ENCODE measurements at places on chromosomes 16 and 17. TPM values are rescaled to one million over a fixed set of nuclear protein-coding genes. Genes with fewer than 3 reads are reported as not detected.
A peak's percentile ranks its signal among the peaks of the same experiment; 100 is the strongest.

The HOXB2 gene
- 2.0 TPM for total RNA-seq

DNA sequence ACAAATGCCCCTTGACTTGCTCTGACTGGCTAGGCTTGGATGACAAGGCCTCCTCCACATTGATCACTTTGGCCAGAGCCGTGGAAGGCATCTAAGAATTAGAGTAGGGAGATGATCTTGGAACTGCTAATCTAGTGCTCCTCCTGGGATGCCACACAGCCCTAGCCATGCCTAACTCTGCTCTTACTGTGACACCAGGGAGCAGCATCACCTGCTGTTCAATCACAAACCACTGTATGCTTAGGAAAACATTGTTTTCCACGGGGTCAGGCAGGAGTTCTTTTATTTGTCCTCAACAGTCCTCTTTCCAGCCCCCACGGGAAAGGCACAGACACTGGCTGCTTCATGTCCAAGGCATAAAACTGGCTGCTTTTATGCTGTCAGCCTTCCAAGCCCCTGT is 46.3 kb downstream of the C16orf78 start:
- DNase-seq = no peak

DNA sequence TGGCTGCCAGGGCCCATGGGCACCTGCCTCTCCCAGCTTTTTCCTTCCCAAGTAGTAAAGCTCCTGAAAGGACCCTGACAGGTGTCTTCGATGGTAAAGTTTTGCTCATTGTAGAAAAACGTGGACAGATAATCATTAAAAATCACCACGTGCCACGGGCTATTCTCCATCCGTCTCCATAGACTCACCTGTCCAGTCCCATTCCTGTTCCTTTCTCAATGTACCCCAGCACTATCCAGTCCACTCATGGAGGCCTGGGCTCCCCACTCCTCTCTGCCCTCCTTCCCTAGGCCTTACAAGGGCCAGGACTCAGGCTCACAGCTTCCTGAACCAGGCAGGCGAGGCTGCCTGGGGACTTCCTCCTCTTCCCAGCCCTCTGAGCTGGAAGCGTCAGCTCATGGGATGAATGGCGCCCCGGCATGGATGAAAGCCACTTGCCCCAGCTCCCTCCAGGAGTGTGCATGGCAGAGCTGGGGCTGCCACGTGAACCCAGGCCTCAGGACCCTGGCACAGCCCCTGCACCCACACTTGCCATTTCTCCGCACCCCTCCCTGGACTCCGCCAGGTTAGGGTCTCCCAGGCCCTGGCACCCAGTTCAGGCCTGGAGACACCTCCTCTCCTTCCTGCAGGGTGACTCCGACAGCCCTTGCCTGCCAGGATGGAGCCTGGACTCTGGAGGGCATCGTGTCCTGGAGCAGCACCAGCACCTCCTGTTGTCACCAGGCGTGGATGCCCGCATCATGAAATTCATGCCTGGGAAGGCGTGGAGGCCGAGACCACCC is 8.8 kb downstream of the CTRB1 start:
- DNase-seq = no peak

The WSCD1 gene
- 0.15 TPM for total RNA-seq

The CTRB2 gene
- total RNA-seq = 10.0 TPM

GRCh38 chr17:82281502-82282238 is 8.2 kb upstream of the CSNK1D start:
- peak; percentile 66 for DNase-seq

GRCh38 chr17:20059728-20060188 is 50.6 kb downstream of the SPECC1 start:
- DNase-seq = no peak

- DNase-seq = no peak
Observed at GRCh38 chr17:55411463-55411855, 10.2 kb downstream of the MMD start.

DNA sequence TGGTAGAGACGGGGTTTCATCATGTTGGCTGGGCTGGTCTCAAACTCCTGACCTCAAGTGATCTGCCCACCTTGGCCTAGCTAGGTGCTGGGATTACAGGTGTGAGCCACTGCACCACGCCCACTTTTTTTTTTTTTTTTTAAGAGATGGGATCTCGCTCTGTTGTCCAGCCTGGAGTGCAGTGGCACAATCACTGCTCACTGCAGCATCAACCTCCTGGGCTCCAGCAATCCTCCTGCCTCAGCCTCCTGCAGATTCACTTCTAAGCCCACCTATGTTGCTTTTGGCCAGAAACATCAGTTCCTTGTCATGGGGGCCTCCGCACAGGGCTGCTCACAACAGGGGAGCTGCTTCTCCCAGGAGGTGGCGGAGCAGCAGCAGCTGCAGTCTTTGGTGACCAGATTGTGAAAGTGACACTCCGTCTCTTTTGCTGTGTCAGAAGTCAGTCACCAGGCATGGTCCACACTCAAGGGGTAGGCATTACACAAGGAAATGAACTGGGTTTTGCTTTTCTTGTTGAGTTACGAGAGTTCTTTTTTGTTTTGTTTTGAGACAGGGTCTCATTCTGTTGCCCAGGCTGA is 4.5 kb upstream of the NME4 start:
- DNase-seq = no peak

The TPSAB1 gene
- total RNA-seq = 0.25 TPM

DNA sequence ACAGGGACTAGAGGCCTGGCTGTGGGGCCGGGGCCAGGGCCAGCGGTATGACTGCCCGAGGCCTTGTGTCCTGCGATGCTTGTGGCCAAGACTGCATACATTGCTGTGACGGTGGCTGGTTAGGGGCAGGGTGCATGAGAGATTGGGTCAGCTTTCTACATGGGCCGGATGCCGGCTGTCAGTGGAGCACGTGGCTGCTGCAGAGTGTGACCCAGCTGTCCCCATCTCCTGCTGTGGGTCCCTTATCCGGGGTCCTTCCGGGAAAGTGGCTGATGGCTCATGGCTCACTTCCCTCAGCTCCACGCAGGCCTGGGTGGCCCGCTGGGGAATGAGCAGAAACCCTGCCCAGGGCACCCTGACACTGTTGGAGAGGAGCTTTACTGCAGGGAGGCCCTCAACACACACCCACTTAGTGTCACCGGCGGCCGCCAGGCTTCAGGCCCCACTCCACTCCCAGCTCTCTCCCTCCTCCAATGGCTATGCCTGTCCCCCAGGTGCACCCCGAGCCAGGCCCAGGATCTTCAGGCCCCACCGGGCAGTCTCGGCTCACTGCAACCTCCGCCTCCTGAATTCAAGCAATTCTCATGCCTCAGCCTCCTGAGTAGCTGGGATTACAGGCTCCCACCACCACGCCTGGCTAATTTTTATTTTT is 808 bp upstream of the RGS11 start:
- DNase-seq = no peak

DNA sequence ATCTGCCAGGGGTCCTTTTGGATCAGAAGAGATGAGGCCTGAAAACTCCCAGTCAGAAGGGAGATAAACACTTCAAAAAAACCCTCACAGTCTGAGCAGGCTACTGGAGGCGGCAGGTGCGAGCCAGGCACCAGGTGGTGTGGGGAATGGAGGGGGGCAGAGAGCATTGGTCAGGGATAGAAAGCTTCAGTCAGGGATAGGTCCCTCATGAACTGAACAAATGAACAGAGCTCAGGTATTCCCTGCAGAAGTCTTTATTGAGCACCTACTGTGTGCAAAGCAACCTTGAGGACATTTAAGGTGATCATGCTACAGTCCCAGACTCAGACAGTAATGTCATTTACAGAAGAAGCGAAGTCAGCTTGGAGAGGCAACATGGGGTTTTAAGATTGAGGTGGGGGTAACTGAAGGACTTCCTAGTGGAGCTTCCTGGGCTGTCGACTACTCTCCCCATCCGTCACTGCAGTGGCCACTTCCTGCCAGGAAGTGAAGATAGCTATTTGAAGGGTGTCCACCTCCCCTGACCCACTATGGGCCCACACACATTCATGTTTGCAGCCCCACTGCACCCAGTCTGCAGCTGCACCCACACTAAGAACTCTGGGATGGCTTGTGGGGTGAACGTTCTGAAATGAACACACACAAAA is 3.2 kb downstream of the KIFC3 start:
- no peak for DNase-seq

- DNase-seq = peak; percentile 50
Observed at GRCh38 chr16:12819126-12820117, 15.7 kb upstream of the CPPED1 start.

DNA sequence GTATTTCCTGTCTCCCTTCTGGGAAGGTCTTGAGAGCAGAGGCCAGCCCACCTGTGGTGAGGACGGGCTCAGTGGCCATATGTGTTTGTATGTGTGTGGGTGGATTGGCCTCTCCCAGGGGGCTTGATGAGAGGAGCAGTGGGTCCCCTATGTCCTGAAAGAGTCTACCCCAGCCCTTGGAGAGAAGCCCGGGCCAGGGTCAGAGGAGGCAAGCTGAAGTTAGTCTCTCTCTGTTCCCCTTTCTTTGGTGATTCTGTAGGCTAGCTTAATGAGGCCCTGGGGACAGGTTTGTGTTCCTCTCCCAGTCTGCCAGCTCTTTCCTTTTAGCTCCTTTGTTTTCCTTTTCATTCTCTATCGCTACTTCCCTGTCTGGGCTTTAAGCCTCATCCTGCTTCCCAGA is 23.8 kb upstream of the NFATC3 start:
- DNase-seq = no peak

The HS3ST3A1 gene
- not detected for total RNA-seq

The SDK2 gene
- total RNA-seq = 0.10 TPM

DNA sequence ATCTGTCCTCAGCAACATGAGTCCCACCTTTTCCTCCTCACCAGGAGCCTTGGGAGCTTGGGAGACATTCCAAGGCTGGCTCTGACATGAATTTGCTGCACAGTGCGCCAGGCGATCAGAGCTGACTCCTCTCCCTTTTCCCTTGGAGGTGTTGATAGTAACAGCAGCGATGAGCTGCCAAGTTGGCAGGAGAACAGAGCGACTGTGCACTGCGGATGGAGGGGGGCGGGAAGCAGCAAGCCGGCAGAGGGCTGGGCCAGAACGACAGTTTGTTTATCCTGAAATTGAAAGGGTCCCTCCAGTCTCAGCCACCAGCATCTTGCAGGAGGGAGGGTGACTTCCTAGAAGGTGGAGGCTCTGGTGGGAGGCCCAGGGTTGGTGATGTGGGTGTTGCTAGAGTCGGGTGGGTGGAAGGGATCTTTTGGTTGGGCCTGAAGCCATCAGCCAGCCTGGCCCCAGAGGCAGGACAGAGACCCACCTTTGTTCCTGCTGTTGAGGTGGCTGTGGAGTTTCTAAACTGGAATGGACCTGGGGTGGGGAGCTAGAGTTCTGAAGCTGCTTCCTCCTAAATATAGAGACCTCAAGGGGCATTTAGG is 22.5 kb upstream of the DYNLL2 start:
- no peak for DNase-seq

- DNase-seq = no peak
Observed at GRCh38 chr17:38881600-38882191, 11.8 kb downstream of the LASP1 start.

The SHISA9 gene
- total RNA-seq = not detected

DNA sequence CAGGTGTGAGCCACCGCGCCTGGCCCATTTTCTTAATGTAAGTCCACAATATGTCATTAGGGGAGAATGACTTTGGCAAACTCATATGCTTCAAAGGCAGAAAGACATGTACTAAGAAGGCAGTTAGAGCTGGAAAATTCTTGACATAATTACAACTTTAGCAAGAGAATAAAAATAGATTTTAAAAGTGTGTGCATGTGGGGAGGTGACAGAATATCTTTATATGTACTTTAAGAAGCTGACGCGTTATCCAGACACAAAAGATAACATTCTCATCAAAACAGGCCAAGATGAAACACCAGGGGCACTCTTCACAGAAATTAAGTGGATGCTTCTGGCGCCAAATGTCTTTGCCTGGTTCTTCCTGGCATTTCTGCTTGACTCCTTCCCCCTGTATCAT is 28.2 kb downstream of the GJC1 start:
- no peak for DNase-seq

DNA sequence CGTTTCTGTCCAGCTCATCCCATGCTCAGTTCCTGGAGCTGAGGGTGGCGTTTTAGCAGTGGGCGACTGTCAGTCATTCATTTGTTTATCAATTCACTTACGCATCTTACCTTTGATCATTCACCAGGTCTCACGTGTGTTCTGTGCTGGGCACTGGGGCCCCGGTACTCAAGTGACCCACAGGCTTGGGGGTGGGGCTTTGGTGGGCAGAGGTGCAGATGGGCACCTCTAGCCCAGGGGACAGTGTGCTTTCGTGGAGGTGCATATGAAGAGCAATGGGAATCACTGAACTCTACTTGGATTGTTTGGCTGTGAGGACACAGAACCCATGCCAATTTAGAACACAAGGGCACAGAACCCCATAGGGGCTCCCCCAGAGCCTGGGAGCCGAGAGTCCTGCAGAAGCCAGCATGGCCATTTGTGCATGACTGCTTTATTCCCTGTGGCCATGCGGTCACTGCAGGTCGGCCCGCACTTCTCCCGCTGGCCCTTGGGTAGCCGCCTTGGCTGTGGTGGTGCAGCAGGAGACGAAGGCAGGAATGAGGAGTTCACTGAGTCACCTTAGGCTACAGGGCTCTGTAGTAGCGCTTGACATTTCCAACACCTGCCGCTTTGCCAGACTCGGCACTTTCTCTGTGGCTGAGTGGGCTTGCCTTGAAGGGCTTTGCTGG is 144.6 kb downstream of the SNX29 start:
- no peak for DNase-seq

- DNase-seq = no peak
Observed at GRCh38 chr17:63832455-63832854, 5.0 kb upstream of the FTSJ3 start.

- DNase-seq = no peak
Observed at GRCh38 chr17:49433000-49433694, 18.5 kb upstream of the PHB1 start.

Measured in HCT116 (cell line).